Breast epithelium (tissue), 4 donors: ENCODE measurements at places on chromosomes 1 and 21. TPM values are rescaled to one million over a fixed set of nuclear protein-coding genes. Genes with fewer than 3 reads are reported as not detected.

IVL gene
- total RNA-seq, result not detected

TNFAIP8L2 gene
- total RNA-seq, result 5.6 TPM

PLCH2 gene
- total RNA-seq, result 12.0 TPM

PIK3CD gene
- total RNA-seq, result 12.1 TPM

PEA15 gene
- total RNA-seq, result 127 TPM

OVAAL gene
- total RNA-seq, result not detected

MAN1C1 gene
- 6.9 TPM for total RNA-seq

LMOD1 gene
- total RNA-seq, result 87.2 TPM

DNA sequence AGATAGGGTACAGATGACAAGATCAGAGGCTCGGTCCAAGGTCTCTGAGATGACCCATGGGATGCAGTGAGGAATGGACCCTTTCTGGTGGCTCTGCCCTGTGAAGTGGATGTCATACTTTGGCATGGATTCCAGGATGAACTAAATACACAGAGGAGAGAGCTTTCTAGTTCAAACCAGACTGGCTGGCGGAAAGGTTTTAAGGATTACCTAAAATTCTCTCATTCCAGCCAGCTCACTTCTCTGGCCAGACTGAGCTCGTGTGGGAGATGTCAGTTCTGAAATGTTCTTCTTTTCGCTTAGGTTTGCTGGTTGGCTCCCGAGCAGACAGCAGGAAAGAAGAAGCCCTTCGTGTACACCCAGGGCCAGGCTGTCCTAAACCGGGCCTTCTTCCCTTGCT is 6.2 kb downstream of the RNPEP start:
- peak overlapping the region; percentile 52 for H3K27ac ChIP-seq
- H3K27me3 ChIP-seq, result no peaks in the 10 kb centered on the region

DNA sequence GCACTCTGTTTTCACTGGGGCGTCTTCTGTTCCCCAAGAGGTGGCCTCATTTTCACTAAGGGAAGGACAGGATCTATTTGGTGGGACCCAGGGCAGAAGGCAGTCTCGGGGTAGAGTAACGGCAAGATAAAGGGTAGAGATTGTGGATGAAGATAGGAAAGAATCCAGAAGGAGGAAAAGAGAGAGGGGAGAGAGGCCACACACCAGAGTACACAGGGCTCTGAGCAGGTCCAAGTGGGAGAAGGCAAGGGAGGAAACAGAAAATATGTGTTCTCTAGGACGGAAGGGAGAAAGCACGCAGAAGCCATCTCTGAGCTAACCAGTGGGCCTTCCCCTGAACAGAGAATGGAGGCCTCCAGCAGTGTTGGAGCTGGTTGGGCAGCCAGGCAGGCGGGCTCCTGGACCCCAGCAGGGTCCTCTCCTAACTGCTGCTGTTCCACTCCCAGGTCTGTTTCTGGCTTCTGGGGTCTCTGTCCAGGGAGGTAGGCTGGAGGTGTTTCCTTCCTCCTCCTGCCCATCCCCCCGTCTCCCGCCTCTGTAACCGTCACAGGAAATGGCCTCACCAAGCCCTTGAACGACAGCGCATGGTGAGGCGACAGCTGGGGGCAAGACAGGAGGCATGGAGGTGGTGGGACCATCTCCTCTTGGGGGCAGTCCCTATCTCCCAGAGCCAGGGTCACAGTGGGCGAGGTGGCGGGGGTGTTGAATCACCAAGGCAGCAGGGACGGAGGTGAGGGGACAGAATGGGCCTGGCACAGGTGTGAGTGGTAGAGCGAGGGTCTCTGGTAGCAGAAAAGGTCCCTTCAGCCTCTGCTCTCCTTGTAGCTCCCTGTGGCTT is 649 bp downstream of the PTPN7 start:
- H3K4me1 ChIP-seq, result no peaks in the 10 kb centered on the region
- DNase-seq, result no peak
- H3K27ac ChIP-seq, result no peak overlapping the region
- H3K36me3 ChIP-seq, result no peaks in the 10 kb centered on the region
- no peaks in the 10 kb centered on the region for H3K27me3 ChIP-seq
- H3K4me3 ChIP-seq, result peak overlapping the region; percentile 35

GRCh38 chr1:84619383-84620102 is 45.3 kb upstream of the CTBS start:
- no peaks in the 10 kb centered on the region for H3K4me1 ChIP-seq
- H3K27me3 ChIP-seq, result no peaks in the 10 kb centered on the region
- no peaks in the 10 kb centered on the region for H3K36me3 ChIP-seq
- peak overlapping the region; percentile 6 for H3K4me3 ChIP-seq
- peak overlapping the region; percentile 44 for H3K27ac ChIP-seq

- no peaks in the 10 kb centered on the region for H3K36me3 ChIP-seq
- no peak overlapping the region for H3K27ac ChIP-seq
- DNase-seq, result no peak
- peaks cover 8% of the 10 kb centered on the region for H3K4me1 ChIP-seq
- no peak overlapping the region for H3K4me3 ChIP-seq
- H3K27me3 ChIP-seq, result no peaks in the 10 kb centered on the region
Observed at GRCh38 chr1:155471026-155471425, 91.6 kb downstream of the ASH1L start.

DNA sequence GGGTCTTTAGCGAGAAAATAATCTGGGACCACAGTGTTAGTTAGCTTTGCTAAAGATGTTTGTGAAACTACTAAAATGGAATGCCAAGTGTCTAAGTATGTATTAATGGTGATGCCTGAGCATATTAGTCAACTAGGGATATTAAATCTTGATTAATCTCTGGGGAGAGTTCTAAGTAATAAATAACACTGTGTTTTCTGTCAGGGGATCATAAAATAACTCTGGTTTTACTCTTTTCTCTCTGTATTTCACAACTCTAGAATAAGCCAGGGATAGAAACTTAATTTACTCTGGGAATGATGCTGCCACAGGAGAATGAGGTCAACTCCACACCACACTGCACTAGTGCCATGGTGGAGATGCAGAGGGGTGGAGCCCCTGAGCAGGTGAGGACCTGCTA is 399.2 kb downstream of the PTBP2 start:
- no peak overlapping the region for H3K27ac ChIP-seq
- no peaks in the 10 kb centered on the region for H3K27me3 ChIP-seq
- H3K4me1 ChIP-seq, result no peaks in the 10 kb centered on the region
- DNase-seq, result no peak

DNA sequence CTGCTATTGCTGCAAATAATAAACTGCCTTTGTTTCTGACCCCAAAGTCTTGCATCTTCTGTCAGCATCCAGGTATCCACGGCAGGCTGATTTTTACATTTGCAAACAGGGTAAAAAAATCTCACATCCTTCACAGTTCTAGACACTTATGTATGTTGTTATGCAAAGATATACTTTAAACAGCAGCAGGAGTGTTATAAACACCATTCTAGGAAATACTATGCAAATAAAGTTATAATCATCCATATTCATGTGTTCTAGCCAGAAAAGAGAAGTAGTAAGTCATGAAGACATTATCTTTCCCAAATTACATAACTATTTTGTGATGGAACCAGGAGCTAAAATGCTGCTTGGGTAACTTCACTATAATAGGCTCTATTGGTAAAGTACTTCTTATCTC is 534.2 kb downstream of the LTN1 start:
- DNase-seq, result no peak
- no peaks in the 10 kb centered on the region for H3K4me1 ChIP-seq
- H3K27ac ChIP-seq, result no peak overlapping the region
- no peaks in the 10 kb centered on the region for H3K36me3 ChIP-seq
- H3K27me3 ChIP-seq, result no peaks in the 10 kb centered on the region

DNA sequence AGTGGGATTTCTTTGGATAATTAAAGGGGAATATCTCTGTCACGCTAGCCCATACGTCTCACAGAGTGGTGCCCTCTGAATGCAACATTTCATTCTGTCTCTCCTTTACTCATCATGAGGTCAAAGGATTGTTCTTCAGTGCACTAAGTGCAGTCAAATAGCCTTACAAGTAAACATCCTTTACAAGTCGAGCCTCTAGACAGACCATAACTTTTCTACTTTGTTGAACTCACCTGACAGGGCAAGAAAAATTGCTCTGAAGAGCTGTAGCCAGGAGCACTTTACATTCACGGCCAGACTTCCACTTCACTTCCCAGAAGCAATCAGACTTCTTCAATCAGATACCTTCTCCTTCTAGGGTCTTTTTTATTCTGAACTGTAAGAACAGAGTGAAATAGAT is 768.0 kb upstream of the TMPRSS15 start:
- no peaks in the 10 kb centered on the region for H3K27me3 ChIP-seq
- H3K4me1 ChIP-seq, result no peaks in the 10 kb centered on the region
- H3K4me3 ChIP-seq, result no peak overlapping the region
- no peak overlapping the region for H3K27ac ChIP-seq
- no peaks in the 10 kb centered on the region for H3K36me3 ChIP-seq

DNA sequence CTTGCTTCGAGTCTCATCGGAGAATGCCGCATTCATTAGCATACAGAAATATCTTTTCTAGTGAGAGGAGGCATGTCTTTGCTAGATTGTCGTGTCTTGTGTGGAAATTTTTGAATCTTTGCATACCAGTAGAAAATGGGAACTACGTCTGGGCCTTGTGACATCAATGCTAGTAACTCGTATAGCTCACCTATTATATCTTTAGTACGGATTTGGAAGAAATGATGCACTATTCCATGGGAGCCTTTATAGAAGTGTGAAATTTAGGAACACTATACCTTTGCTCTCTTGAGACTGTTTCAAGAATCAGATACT is 835 bp downstream of the UHMK1 start:
- peak overlapping the region; percentile 90 for H3K27ac ChIP-seq
- no peaks in the 10 kb centered on the region for H3K27me3 ChIP-seq
- no peaks in the 10 kb centered on the region for H3K36me3 ChIP-seq
- no peak for DNase-seq

- no peak overlapping the region for H3K27ac ChIP-seq
- no peaks in the 10 kb centered on the region for H3K36me3 ChIP-seq
- H3K4me3 ChIP-seq, result no peak overlapping the region
Observed at GRCh38 chr21:45874716-45875415, 106.7 kb upstream of the COL6A1 start.

- no peaks in the 10 kb centered on the region for H3K4me1 ChIP-seq
- no peak overlapping the region for H3K27ac ChIP-seq
- H3K27me3 ChIP-seq, result no peaks in the 10 kb centered on the region
- no peaks in the 10 kb centered on the region for H3K36me3 ChIP-seq
Observed at GRCh38 chr1:150473659-150474058, 13.6 kb upstream of the TARS2 start.

GRCh38 chr21:38183961-38184360 is 72.8 kb upstream of the KCNJ15 start:
- no peaks in the 10 kb centered on the region for H3K36me3 ChIP-seq
- DNase-seq, result no peak
- H3K27ac ChIP-seq, result no peak overlapping the region
- no peak overlapping the region for H3K4me3 ChIP-seq

DNA sequence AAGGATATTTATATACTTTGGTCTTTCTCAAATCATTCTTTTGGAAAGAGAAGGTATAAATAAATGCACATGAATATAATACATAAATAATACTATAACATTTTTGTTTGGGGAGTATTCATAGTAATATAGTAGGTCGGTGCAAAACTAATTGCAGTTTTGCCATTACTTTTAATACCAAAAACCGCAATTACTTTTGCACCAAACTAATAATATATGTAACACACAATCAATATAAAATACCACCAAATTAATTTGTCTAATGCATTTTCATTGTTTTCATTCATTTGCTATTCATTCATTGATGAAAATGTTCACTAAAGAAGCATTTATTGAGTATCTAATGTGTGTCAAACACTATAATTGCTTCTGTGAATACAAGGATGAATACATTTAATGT is 219.0 kb downstream of the RWDD3 start:
- no peaks in the 10 kb centered on the region for H3K4me1 ChIP-seq
- no peak for DNase-seq

DNA sequence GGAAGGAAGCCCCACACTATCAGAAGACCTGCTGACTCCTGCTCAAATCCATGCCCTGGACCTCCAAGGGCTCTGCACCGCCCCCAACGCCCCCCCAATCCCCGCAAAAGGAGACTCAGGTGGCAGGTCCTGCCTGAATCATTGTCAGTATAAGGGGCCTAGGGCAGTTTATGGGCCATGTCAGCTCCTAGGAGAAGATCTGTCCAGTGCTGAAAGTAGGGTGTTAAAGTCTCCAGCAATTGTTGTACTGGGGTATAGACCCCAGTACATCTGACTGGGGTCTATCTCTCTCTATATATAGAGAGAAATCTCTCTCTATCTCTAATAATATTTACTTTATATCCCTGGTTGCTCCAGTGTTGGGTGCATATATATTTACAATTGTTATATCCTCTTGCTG is 12.1 kb upstream of the OLIG2 start:
- H3K4me1 ChIP-seq, result no peaks in the 10 kb centered on the region
- DNase-seq, result no peak
- H3K36me3 ChIP-seq, result no peaks in the 10 kb centered on the region
- no peak overlapping the region for H3K4me3 ChIP-seq

- DNase-seq, result no peak
- peaks cover 11% of the 10 kb centered on the region for H3K4me1 ChIP-seq
- no peaks in the 10 kb centered on the region for H3K27me3 ChIP-seq
- H3K4me3 ChIP-seq, result peak overlapping the region; percentile 79
- H3K36me3 ChIP-seq, result no peaks in the 10 kb centered on the region
Observed at GRCh38 chr1:64470665-64471217, 812 bp downstream of the CACHD1 start.

DNA sequence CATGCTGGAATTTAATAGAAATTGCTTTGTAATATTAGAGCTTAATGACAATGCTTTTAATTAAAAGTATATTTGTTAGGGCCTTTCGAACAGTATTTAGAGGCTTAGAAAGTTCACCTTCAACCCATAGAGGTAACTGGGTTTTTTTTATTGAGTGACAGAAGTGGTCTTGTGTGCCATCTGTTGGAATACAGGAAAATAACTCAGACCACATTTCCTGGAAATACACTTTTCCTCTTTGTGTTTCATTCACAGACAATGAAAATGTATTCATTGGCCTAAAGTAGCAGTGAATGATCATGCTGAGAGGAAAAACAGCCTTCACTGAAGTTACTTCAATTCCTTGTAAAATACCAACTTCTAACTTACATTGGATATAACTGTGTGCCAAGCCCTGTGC is 83.6 kb upstream of the L1TD1 start:
- no peaks in the 10 kb centered on the region for H3K4me1 ChIP-seq
- no peak overlapping the region for H3K27ac ChIP-seq
- no peaks in the 10 kb centered on the region for H3K36me3 ChIP-seq
- no peak for DNase-seq
- H3K4me3 ChIP-seq, result no peak overlapping the region

DNA sequence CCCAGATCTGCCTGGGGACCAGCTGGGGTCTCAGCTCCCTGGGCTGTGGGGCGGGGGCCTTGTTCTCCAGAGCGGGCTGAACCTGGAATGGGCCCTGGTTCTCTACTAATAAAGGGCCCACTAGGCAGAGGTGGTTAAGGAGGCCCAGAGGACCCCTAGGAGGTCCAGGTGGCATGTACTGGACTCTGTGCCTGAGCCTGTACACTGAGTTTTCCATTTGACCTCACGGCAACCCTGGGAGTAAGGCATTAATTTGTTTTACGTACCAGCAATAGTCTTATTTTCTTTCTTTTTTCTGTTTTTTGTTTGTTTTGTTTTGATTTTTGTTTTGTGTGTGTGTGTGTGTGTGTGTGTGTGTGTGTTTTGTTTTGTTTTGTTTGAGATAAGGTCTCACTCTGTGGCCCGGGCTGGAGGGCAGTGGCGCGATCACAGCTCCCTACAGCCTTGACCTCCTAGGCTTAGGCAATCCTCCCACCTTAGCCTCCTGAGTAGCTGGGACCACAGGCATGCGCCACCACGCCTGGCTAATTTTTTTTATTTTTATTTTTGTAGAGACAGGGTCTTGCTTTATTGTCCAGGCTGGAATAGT is 19.6 kb upstream of the FAM131C start:
- no peak overlapping the region for H3K27ac ChIP-seq
- no peaks in the 10 kb centered on the region for H3K27me3 ChIP-seq
- DNase-seq, result no peak
- H3K4me1 ChIP-seq, result no peaks in the 10 kb centered on the region
- no peak overlapping the region for H3K4me3 ChIP-seq

- H3K27me3 ChIP-seq, result no peaks in the 10 kb centered on the region
- no peaks in the 10 kb centered on the region for H3K4me1 ChIP-seq
- no peak overlapping the region for H3K27ac ChIP-seq
- DNase-seq, result no peak
- no peaks in the 10 kb centered on the region for H3K36me3 ChIP-seq
Observed at GRCh38 chr21:45931397-45931969, 50.1 kb upstream of the COL6A1 start.
